HTR-8/SVneo (cell line): ENCODE measurements at places on chromosomes 3 and 15.
A peak's percentile ranks its signal among the peaks of the same experiment; 100 is the strongest.

DNA sequence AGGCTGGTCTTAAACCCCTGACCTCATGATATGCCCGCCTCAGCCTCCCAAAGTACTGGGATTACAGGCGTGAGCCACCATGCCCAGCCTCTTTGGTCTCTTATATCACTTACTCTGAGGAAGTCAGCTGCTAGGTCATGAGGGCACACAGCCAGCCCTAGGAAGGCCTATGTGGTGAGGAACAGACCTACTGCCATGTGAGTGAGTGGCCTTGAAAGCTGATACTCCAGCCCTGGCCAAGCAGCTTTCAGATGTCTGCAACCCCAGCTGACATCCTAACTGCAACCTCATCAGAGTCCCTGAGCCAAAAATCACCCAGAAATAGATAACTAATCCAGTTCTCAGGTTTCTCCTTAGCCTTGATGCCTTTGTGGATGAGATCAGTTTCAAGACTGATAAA is 224.3 kb downstream of the EDEM1 start:
- DNase-seq = no peak

DNA sequence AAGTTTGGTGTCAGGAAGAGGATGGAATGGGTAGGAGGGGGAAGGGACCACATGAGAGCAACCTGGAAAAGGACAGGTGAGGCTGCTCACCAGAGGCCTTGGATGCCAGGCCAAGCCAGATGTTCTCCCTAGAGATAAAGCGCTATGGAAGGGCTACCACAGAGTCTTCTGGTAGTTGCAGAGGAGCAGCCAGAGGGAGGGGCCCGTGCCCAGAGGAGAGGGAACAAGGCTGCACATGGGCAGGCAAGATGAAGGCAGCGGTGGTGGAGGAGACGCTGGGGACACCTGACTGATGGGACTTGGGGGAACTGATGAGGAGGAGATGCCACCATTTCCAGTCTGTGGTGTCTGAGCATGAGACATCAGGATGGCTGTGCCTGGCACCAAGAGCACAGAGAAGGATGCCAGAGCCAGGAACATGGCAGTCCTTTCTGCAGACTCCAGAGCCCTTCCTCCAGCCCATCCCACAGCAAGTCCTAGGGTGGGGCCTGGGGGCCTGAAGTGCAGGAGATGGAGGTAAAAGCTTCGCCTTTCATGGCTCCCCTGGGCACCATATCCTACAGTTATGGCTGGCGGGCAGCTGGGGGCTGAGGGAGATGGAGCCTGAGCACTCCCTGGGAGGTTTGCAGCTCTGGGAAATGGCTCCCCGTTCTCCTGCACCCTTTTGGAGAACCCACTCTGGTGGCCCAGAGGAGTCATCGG is 103.0 kb downstream of the ETFA start:
- no peak for DNase-seq

- no peak for DNase-seq
Measured at GRCh38 chr3:81913886-81914663, 152.6 kb upstream of the GBE1 start.

DNA sequence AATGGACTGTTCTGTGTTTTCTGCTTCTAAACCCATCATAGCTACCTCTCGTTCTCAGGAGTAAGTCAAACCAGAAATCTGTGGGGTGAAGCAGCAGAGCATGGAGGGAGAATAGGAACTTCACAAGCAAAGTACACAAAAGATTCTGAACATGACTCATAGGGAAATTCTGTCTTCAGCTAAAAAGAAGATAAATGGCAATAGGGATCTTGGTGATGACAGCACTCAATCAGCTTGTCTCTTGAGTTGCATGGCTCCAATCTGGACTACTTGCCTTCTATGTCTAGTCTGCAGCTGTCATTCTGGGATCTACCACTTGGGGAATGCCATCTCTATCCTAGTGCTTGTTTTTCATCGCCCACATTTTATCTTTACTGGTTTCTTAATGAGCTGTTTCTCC is 13.5 kb upstream of the GRAMD1C start:
- DNase-seq = peak; percentile 26
